ENCODE measurements at places on chromosomes 6 and 20. TPM values are rescaled to one million over a fixed set of nuclear protein-coding genes. Genes with fewer than 3 reads are reported as not detected.
A peak's percentile ranks its signal among the peaks of the same experiment; 100 is the strongest.

The BMP6 gene
- total RNA-seq = 0.05 TPM

DNA sequence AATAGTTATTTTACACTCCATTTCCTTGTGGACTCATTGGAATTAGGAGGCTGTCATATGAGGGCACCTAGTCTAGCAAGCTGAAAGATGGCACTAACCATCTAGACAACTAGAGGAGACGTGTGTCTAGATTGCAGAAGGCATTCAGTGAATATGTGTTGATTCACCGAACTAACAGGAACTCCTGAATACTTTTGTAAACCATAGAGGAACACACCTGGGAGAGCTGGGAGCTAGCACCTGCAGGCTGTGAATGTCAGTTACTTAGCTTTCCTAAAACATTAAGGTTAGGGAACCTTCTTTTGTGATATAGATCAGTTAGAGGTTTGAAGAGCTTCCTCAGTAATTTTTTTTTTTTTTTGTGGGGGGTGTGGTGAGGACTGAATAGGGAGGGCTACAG is 7.7 kb downstream of the OPN5 start:
- no peak for DNase-seq

GRCh38 chr6:43308990-43309477 is 408 bp upstream of the CRIP3 start:
- DNase-seq = no peak

GRCh38 chr6:7073821-7074525 is 33.8 kb upstream of the RREB1 start:
- no peak for DNase-seq

The OR12D3 gene
- total RNA-seq = not detected

- DNase-seq = no peak
These were observed 33.9 kb upstream of the PIM1 start for GRCh38 chr6:37135835-37136694.

The SH3BGRL2 gene
- total RNA-seq = 0.98 TPM

The RNGTT gene
- total RNA-seq = 22.4 TPM

The C6orf15 gene
- not detected for total RNA-seq

The MTFR2 gene
- 2.7 TPM for total RNA-seq

- DNase-seq = peak; percentile 48
These were observed 7.5 kb upstream of the TNXB start for GRCh38 chr6:32116674-32117073.

The NUS1 gene
- 11.9 TPM for total RNA-seq

- DNase-seq = no peak
These were observed 2.1 kb upstream of the DIDO1 start for GRCh38 chr20:62928246-62928939.

- DNase-seq = no peak
These were observed 38.2 kb downstream of the JAG1 start for GRCh38 chr20:10635476-10636208.

The CD24 gene
- total RNA-seq = 1.1 TPM

The CYP39A1 gene
- 0.56 TPM for total RNA-seq

The AIF1 gene
- total RNA-seq = not detected

- no peak for DNase-seq
These were observed 2.4 kb downstream of the AGPAT4 start for GRCh38 chr6:161271343-161272030.

GRCh38 chr6:116530436-116530835 is 15.0 kb downstream of the TRAPPC3L start:
- no peak for DNase-seq

The TRIM31 gene
- total RNA-seq = not detected

The HLA-DOA gene
- 0.16 TPM for total RNA-seq

DNA sequence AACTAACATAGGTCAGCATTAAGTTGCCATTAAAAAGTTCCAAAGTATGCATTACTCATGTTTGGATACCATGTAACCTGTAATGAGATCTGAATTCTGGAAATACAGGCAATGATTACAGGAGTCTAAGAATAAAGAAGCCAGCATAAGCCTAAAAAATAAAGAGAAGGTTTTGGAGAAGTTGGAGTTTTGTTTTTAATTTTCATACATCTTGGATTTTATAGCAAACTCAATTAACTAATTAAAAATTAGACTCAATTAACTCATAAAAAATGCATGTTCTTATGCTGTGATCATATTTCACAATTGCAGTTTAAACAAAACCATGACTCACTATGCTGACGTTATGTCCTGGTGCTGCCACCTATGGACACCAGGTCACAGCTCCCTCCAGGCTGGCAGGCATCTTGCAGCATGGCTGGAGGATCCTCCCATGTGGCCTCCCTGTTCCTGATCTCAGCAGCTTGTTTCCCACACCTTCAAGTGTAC is 648.8 kb upstream of the AGPAT4 start:
- DNase-seq = peak; percentile 50

DNA sequence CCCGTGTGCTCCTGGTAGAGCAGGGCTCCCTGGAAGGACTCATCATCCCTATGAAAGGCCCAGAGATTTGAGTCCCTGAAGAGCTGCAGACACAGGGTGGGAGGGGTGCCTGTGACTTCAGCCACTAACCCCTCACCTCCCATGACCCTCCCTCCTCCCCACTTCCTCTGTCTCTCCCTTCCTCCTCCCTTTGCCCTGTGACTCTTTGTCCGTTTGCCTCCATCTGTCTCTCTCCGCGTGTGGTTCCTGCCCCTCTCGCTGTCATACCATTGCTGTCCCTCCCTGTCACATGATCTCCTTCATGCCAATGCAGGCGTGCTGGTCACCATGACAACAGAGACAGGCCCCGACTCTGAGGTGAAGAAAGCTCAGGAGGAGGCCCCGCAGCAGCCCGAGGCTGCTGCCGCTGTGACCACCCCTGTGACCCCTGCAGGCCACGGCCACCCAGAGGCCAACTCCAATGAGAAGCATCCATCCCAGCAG is 19.0 kb downstream of the EPB41L1 start:
- no peak for DNase-seq

- DNase-seq = no peak
These were observed 232.9 kb downstream of the EPM2A start for GRCh38 chr6:145502416-145502815.

The CCDC170 gene
- total RNA-seq = not detected

DNA sequence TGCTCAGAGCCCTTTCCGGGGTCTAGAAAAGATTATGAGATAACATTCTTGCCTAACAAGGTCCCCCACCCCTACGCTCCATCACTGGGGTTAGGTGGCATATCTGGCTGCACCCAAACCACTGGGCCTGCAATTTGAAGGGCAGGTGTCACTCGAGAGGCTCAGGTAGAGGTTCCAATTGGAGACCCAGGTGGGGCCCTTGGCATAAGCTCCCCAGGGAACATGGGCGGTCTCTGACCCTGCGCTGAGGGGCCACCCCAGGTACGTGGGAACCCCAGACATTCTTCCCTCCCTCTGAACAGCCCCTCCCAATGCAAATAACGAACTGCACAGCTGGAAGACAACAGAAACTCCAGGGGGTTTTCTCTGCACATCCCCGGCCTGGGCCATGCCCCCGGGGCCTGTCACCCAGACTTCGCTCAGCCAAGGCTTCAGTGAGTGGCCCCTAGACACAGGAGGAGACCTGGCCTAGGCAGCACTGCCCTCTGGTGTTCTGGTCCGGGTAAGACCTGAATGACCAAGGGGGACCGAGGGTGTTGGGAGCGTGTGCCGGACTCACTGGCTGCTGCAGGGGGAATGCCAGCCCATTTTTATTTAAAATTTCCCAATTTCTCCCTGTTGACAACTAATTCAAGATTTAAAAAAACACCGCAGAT is 47.5 kb downstream of the DSTN start:
- peak; percentile 67 for DNase-seq

DNA sequence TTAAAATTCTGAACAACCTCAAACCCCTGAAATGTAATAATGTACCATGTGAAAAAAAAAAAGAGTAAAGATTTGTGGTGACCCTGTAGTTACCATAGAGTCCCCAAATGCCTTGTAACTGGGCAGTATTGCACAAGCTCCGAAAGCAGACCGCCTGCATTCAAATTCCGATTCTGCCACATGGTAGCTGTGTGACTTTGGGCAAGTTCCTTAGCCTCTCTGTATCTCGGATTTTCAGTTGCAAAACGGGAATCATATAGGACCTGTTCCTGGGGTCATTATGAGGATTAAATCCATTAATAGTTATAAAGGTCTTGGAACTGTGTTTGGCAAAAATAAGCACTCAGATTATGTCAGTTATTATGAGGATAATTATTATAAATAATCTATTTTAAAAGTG is 43.6 kb downstream of the TSPYL4 start:
- DNase-seq = no peak

GRCh38 chr6:1657116-1657770 is 47.5 kb downstream of the FOXC1 start:
- DNase-seq = no peak

DNA sequence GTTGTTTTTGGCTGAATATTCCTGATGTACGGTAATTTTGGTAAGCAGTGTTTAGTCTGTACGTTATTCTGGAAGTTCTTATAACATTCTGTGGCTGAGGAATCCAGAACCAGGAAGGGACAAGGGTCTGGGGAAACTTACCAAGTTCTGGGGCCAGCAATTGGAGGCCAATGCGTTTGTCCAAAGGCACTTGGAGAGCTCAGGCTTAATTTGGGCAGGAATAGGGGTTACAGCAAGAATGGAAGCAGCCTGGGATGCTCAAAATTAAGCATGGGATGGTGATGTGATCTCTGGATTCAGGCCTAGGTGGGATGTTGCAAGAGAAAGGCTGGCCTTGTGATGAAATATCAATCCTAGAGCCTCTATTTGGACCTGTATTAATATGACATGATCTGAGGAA is 235.2 kb upstream of the NOX3 start:
- no peak for DNase-seq

- peak; percentile 94 for DNase-seq
These were observed 207.8 kb downstream of the TTLL2 start for GRCh38 chr6:167532410-167533288.

The HLA-DPA1 gene
- total RNA-seq = 8.7 TPM

DNA sequence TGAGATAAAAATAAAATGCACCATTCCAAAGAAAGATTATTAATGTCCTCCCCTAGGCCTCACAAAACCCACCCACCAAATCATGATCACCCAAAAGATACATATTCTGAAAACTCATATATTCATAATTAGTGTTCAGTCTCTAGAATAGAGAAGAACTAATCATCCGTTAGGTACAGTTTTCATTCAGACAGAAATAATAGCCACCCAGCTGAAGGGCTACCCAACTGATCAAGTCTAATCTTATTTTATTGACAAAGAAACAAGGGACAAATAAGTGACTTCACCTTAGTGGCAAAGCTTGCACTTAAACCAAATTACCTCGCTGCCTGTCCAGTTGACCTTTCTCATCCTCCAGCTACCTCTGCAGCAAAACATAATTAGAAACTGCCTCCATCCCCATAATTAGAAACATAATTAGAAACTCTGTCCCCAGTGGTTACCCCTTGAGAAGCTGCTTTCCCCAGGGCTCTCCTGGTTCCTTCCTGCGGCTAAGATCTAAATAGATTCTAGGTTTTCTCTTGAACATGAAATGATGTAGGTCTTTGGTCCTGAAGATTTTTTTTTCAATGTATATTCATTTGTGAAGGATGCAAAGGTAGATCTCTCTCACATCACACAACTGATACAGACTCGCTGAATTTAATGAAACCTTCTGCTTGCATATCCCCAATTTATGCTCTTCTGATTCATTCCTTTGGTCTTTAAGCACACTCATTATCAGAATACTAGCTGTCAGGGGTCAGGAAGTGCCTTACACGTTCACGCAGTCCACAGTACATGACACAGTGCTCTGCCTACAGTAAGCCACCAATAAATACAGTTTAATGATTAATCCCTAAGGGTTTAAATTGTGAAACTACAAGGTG is 46.3 kb downstream of the HBS1L start:
- DNase-seq = no peak

- DNase-seq = no peak
These were observed 198.5 kb upstream of the BTBD3 start for GRCh38 chr20:11719153-11719552.

DNA sequence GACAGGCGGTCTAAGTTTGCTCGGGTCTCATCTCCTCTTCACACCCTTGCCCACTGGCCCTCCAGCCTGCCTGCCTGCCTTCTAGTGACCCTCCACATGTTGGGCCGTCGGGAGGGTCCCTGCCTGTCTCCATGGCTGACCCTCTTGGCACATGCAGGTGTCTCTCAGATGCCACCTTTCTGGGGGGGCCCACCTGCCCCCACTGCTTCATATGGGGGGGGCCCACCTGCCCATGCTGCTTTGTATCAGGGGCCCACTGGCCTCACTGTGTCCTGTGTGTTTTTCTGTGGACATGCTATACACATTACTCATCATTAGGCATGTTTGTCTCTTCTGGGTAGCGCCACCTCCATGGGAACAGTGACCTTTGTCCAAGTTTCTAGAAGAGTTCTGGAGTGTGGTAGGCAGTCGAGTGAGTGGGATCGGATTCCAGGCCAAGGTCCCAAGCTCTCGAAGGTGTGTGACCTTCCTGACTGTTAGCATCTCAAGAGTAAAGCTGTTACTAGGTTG is 40.4 kb upstream of the KIF25 start:
- no peak for DNase-seq

DNA sequence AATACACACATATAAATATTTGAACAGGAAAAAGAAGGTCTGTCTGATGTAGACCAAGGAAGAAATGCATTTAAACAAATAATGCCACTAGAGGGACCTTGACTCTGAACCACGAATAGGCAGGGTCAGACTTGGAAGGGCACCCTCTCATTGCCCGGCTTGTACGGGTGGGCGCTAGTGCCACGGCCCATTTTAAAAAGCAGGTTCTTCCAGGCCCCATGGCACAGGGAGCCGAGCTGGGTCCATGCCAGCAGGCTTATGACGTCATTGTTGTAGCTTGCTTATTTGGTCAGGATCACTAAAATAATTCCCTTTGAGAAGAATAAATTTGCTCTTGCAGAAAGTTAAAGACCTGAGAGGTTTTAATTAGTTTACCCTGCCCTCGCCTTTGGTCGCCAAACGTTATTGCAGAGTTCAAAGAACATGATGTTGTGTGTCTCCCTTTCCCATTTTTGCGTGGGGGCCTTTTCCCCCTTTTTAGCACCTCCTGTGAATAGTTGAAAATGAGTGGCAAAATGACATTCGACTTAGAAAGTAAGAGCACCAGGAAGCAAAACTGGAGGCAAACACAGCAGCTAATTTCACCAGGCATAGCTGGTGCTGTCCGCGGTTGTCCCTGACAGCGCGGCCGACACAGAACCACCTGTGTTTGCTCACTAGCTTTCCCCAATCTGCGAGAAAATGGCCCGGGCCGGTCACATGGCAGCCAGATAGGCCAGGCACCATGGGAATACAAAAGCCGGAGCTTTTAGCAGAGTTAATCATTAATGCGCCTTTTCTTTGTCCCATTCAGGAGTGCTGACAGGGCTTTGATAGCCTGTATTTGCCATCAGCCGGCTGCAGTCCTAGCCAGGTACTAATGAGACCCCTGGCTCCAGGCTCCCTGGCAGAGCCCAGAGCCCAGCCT is 93.8 kb downstream of the FOXA2 start:
- peak; percentile 42 for DNase-seq

The TBX18 gene
- 13.4 TPM for total RNA-seq

DNA sequence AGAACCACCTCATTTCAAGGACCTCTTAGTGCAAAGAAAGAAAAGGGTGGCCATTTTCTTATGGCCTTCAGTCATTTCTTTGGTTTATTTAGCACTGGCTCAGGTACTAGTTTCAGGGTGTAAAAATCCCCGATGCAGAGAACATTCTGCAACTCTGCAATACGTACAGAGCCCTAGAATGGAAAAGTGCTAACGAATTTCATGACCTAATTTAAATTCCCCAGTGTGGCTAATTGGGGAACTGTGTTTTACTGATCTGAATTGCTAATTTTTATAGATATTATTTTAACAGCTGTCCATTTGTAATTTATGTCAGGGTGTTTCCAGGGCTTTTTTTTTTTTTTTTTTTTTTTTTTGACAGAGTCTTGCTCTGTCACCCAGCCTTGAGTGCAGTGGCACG is 160.7 kb downstream of the UST start:
- DNase-seq = no peak

Data from SK-MEL-5 (cell line).